ENCODE measurements at places on chromosomes 7 and 10.

DNA sequence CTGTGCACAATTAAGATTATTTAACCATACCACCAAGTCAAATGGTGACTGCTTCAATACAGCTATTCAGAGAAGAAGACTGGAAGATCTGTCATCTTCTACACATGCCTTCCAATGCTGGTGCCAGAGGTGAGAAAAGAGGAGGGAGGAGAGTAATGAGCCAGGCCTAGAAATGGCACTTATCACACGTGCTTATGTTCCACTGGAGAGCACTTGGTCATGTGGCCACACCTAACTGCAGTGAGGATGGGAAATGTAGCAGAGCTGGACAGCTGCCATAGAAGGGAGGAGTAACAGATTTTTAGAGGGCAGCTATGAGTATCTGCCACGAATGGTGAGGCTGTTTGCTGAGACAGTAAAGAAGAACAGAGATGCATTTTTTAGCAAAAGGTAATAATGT is 77.1 kb downstream of the MPLKIP start:
- peak; percentile 91 for DNase-seq

DNA sequence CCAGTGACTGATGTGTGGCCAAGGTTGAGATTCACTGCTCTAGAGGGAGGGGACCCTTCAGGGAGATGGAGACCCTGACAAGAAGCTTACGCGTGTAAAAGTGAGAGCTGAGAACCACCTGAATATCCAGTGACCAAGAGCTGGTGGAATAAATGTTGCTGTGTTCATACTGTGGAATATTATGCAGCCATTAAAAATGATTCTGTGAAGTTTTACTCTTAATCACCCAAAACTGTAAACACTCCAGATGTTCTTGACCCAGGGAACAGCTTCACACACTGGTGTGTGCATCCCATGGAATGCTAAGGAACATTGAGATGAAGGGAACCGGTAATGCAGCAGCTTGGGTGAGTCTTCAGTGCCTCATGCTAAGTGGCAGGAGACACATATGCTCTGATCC is 4.3 kb upstream of the POLM start:
- DNase-seq = no peak

GRCh38 chr7:43491984-43492383 is 90.9 kb upstream of the STK17A start:
- DNase-seq = no peak

GRCh38 chr7:142777318-142777717 is 6.5 kb downstream of the PRSS2 start:
- DNase-seq = no peak

GRCh38 chr7:20226860-20227259 is 9.7 kb upstream of the MACC1 start:
- DNase-seq = no peak

GRCh38 chr7:133053321-133053891 is 28.5 kb downstream of the CHCHD3 start:
- DNase-seq = no peak

DNA sequence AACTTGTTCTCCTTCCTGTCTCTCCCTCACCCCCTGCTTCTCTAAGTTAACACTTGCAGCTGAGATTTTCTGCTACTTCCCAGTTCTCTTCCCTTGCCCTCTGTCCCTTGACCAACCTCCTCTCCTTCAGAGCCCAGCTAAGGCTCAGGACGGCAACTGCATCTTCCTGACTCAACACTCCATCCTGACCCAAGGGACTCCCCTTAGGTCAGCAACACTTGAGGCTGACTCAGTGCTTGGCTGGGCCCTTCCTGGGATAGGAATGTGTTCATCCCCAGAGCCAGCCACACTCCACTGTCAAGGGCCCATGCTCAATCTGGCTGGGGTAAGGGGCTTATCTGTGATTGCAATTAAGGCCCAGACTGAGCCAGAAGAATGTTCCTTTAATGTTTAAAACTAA is 3.4 kb downstream of the CALHM2 start:
- DNase-seq = no peak

GRCh38 chr10:66637273-66638036 is 288.4 kb upstream of the LRRTM3 start:
- DNase-seq = no peak

- no peak for DNase-seq
Observed at GRCh38 chr7:77877791-77878190, 79.2 kb downstream of the PHTF2 start.

- no peak for DNase-seq
Observed at GRCh38 chr7:131279044-131279443, 48.6 kb upstream of the MKLN1 start.

GRCh38 chr7:30082686-30083085 is 52.1 kb upstream of the MTURN start:
- DNase-seq = no peak

GRCh38 chr7:131052285-131052904 is 275.3 kb upstream of the MKLN1 start:
- DNase-seq = peak; percentile 45
